ENCODE measurements at places on chromosomes 3 and 15.

GRCh38 chr3:131794766-131795388 lies 239.9 kb downstream of the CPNE4 start:
- no peak for DNase-seq

- no peak for DNase-seq
Measured at GRCh38 chr3:22414239-22414638, 663.2 kb upstream of the ZNF385D start.

DNA sequence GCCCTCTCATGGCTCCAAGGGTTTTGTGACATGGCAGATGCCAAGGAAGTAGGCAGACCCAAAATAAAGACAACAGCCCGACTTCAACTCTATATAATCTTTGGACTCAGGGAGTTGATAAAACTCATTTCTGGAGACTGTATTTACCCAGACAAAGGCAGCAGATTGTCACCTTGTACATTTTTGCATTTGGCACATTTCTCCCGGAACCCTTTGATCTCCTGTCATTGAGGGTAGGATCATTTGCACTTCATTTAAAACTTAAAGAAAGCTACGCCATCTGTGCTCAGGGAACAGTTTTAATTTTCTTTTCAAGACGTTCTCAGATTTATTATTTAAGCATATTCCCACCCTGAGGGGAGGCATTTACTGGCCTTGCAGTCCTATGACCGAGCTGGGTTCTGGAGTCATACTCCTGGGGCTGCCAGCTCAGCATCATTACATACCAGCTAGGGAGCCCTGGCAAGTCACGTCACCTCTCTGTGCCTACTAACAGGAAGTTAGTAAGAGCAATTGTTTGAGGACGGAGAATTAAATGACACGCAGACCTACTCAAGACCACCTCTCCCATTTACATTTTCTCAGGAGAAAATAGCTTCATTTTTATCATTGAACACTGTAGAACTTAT lies 5.9 kb downstream of the CDCP1 start:
- no peak for DNase-seq

GRCh38 chr3:112314649-112315048 lies 18.3 kb upstream of the CD200 start:
- no peak for DNase-seq

DNA sequence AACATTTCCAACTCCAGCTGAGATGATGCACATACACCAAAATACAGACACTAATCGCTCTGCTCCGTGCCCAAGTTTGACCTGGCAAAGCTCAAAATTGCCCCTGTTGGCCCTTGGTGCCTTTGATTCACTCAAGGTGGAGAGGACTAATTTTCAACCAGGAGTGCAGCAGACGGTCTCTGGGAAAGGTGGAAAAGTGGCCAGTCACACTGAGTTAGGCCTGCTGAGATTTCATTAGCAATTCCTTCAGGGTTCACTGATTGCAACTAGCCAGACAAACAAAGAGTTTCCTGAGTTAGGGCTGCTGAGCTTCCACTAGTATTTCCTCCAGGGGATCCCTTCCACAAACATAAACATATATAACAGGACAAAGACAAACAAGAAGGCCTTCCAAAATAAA lies 28.7 kb upstream of the LHFPL4 start:
- DNase-seq: no peak

DNA sequence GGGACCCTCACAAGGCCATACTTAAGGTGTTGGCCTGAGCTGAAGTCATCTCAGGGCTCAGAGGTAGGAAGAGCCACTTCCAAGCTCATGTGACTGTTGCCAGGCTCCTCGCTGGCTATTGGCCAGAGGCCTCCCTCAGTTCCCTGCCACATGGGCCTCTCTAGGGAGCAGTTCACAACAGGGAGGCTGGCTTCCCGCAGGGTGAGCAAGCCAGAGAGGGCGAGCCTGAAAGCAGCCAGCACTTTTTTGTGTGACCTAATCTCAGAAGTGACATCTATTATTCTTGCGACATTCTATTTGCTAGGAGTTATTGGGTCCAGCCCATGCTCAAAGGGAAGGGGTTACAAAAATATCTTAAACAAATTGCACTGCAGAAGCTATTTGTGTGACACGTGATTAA lies 201.4 kb downstream of the SSR3 start:
- no peak for DNase-seq

DNA sequence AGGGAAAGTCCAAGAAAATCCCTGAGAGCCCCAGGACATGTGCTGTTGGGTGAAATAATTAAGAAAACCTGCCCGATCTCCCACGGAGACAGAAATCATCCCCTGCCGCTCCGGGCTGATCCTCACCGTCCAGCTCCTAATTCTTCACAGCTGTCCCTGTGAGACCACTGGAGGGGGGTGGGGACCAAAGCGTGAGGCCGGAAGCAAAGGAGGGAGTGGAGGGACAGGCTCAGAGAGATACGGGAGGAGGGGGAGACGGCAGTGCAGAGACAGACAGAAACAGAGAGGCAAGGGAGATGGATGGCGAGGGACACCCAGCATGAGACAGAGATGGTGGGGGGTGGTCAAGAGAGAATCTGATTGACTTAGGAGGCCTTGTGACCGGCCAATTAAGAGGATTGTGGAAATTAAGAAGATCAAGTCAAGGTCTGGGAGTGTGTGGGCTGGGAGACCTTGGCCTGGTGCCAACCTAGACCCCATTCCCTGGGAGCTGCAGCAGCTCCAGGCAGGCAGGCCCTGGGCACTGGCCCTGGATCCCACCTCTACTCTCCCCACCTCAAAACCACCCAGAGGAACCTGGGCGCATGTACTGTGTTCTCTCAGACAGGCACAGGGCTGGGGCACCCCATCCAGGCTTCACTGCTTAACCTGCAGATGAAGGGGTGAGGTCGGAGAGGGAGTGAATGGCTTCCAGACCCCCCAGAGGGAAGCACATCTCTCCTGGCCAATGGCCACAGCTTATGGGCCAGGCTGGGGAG lies 113.2 kb upstream of the ALDH1A3 start:
- DNase-seq: no peak

- no peak for DNase-seq
Measured at GRCh38 chr3:194472290-194472920, 14.4 kb downstream of the ATP13A3 start.

DNA sequence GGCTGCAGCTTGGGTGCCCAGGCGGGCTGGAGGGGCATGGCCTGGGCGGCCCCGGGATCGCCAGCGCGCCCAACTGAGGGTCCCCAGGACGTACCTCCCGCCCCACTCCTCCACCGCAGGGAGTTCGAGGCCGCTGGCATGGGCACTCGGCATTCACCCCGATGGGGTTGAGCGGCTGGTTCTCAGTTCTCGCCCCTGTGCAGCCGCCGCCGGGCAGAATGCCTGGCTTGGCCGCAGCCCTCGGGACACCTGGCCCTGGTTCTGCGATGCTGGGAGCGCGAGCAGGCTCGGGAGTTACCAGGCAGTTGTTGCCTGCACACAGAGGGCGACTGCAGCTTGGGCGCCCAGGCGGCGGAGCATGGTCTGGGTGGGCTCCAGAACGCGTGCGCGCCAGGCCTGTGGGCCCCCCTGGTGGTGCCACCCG lies 121.4 kb downstream of the LMLN start:
- no peak for DNase-seq

Measured in stimulated activated CD8-positive, alpha-beta memory T cell treated with anti-CD3 and anti-CD28 coated beads, Interleukin-7, amount 100 ng/mL, for 4 hours (primary cell).